Hematopoietic multipotent progenitor cell treated with erythropoietin and hydrocortisone succinate and interleukin-3 and kit ligand, for 4 days (in vitro differentiated cells): ENCODE measurements at places on chromosomes 7 and 10.
A peak's percentile ranks its signal among the peaks of the same experiment; 100 is the strongest.

GRCh38 chr10:46517541-46517940 is 38.9 kb downstream of the GPRIN2 start:
- no peak for DNase-seq

DNA sequence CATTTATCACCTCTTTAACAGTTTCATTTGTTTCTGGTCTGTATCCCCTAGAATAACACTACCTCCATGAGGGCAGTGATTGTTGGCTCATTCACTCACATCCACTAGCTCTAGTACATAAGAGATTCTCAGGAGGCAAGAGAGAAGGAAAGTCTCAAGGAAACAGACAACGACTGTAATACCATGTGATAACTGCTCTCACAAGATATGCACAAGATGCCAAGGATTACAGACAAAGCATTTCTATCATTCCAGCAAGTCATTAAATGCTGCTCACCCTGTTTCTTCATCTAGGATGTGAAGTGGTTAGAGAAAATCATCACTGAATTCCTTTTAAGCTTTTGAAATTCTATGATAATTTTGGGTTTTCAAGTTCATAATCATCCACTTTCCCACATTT is 115.3 kb downstream of the HIBADH start:
- no peak for DNase-seq

DNA sequence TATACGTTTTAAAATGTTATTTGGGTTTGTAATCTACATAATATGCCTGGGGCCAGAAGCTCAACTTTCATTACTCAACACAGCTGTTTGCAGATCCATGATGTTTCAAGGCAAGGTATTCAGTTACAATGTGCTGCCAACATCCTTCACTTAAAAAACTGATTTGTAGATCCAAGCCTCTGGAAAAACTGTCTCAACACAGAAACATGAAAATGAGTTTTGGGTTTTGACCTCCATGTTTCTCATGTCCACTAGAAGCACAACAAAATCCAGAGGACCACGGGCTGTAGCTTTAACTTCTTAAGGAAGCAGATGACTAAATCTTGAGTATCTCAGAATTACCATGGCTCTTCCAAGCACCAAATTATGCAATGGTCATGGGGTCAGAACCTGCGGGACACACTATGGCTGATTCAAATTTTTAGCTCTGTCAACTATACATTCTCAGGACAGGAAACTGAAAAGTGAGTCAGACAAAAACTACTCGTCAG is 247.1 kb upstream of the GRB10 start:
- DNase-seq = no peak

GRCh38 chr7:143042159-143042789 is 9.9 kb upstream of the OR6V1 start:
- DNase-seq = no peak

- no peak for DNase-seq
Observed at GRCh38 chr10:8618834-8619233, 564.3 kb downstream of the GATA3 start.

DNA sequence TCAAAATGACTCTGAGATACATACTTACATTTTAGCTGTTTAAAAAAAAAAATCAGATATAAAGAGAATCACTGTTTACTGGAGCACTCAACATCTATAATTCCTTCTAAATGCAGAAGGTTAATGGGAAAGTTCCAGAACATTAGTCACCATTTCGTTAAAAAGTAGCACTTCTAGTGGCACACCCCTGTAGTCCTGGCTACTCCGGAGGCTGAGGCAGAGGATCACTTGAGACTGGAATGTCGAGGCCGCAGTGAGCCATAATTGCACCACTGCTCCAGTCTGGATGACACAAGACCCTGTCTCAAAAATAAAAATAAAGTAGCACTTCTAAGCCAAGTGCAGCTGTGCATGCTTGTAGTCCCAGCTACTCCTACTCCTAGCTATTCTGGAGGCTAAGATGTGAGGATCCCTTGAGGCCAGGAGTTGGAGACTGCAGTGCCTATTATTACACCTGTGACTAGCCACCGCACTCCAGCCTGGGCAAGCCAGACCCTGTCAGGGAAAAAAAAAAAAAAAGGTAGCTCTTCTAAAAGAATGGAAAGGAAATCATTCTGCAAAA is 2.2 kb downstream of the FGFBP3 start:
- DNase-seq = no peak

DNA sequence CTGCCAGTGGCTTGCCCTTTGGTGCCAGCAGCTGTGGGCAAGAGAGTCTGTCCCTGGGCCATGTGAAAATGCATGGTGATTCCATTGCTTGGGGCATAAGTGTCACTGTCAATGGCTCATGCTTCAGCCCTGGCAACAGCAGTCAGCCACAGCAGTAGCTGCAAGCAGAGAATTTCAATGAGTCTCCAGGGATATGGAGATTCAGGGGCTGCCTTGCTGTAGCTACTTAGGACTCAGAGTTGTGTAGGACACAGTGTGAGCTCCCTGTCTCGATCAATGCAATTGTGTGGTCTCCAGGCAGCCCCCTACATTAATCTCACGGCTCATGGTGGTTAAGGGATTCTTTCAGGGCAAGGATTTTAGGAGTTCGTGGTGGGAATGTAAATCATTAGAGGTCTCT is 126.3 kb upstream of the STARD3NL start:
- DNase-seq = no peak

GRCh38 chr7:24545215-24545614 is 28.0 kb upstream of the PALS2 start:
- DNase-seq = no peak

GRCh38 chr7:123958186-123958703 is 33.2 kb downstream of the SPAM1 start:
- no peak for DNase-seq

DNA sequence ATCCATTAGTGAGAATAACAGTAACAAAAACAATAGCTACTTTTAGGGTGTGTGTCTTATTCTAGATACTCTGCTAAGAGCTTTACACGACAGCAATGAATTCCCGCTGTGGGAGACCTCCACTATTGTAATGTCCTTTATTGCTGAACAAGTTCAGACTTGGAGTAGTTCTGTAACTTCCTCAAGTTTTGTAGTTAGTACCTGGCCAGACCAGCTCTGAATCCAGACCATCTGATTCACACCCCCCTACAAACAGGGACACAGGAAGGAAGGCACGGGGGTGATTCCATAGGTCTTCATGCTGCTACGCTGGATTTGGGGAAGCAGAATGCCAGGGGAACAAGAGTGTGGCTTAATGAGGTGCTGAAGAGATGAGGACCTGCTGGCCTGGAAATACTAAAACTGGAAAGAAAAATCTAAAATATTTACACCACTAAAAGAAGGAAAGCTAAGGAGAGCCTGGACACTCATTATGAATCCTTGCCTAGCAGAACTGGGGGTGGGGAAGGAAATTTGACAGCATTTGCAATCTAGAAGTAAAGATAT is 194.6 kb upstream of the TMEM72 start:
- no peak for DNase-seq

GRCh38 chr10:132946806-132947546 is 4.6 kb upstream of the CFAP46 start:
- DNase-seq = no peak

DNA sequence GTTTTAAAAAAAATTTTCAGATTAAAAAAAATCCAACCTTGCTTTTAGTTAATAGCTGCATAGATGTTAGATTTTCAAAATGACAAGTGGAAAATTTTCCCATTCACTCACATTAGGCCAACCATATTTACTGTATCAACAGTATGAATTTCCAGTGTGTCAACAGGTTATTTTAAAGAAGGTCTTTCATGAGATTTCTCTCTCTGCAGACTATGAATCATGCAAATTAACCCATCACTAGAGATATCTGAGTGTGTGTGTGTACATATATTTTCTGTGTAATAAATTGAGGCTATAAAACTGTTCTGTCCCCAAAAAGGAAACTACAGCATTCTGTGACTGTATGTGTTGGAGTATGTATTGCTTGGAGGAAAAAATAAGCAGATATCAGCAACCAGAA is 305.6 kb downstream of the ARL4A start:
- no peak for DNase-seq

DNA sequence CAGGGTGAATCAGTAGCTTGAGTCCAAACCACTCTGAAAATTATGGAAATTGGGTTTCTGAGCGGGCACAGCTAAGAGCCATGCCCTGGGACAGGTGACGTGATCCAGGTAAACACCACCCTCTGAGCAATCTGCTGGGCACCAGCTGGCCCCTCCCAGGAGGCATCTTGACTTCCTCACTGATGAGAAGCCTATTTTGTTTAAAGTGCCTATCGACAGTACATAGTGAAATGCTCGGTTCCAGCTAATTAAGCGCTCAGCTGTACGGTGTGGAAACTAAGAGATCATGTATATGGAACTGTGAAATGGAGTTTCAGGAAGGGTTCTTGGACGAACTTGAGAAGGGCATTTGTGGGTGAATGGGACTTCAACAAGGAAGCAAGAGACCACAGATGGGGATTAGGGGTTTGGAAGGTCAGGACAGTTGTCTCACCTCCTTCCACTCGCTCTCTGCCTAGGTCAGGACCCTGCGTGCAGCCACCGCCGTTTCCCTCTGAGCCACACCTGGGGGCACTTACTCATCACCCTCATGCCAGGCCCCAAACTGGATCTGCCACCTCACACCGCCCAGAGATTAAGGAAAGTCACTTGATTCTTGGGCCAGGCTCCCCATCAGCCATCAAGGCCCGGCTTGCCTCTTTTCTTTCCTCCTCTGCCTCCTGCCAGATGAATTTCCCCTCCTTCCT is 3.2 kb downstream of the ITPRIP start:
- DNase-seq = no peak

DNA sequence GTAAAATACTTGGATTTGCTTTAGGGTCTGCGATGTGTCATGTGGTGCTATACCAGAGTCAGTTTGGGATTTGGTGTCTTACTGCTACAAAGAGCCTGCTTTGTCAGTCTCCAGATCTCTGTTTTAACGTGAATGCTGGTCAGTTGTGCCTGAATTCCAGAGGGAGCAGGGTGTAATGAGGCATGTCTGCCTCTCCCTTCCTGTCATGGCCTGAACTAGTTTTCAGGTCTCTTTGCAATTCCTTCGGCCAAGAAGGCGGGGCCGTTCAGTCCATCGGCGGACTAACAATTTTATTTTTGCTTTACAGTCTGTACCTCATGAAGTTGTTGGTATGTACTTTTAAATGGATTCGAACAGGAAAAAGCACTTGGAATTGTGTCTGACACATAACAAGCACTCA is 465.1 kb upstream of the ADARB2 start:
- no peak for DNase-seq

GRCh38 chr10:60594476-60595051 is 183.7 kb upstream of the CDK1 start:
- DNase-seq = no peak

GRCh38 chr7:94394437-94395140 is at the start of gene COL1A2:
Gene COL1A2, plus strand, starts transcription at chr7:94394895. Its CDS starts 137 bp downstream, at chr7:94395032.
- peak; percentile 7 for DNase-seq

GRCh38 chr10:68301790-68302502 is 29.9 kb upstream of the HNRNPH3 start:
- peak; percentile 77 for DNase-seq

GRCh38 chr10:132168571-132169030 is 18.1 kb upstream of the DPYSL4 start:
- DNase-seq = no peak

GRCh38 chr7:102287981-102288278 is 1.3 kb downstream of the SH2B2 start:
- DNase-seq = no peak

DNA sequence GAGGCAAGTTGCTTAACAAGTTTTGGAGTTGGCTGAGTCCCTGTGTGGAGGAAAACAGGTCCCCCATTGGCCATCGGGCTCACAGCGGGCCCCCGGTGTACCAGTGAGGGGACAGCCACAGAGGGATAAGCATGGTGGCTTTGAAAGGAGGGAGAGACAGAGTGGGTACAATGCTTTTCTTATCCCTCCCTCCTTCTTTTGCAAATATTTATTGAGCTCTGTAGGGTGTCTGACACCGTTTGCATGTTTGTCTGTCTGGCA is 2.8 kb downstream of the HTRA1 start:
- DNase-seq = no peak

DNA sequence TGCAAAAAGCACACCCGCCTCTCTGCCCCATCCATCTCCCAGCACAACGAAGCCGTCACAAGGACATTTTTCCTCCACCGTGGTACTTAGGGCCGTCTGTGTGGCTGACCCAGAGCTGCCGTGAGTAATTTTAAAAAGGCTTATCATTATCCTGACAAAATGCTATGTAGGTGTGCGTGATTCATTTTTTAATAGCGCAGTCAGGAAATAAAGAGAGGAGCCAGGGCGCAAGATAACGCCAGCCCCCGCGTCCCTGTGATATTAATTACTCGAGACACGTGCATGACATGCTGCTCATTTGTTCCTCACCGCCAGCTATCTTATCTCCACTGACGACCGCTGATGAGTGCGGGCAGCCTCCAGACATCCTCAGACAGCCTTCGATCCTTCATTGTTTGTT is 332.7 kb upstream of the PFKP start:
- peak; percentile 3 for DNase-seq

DNA sequence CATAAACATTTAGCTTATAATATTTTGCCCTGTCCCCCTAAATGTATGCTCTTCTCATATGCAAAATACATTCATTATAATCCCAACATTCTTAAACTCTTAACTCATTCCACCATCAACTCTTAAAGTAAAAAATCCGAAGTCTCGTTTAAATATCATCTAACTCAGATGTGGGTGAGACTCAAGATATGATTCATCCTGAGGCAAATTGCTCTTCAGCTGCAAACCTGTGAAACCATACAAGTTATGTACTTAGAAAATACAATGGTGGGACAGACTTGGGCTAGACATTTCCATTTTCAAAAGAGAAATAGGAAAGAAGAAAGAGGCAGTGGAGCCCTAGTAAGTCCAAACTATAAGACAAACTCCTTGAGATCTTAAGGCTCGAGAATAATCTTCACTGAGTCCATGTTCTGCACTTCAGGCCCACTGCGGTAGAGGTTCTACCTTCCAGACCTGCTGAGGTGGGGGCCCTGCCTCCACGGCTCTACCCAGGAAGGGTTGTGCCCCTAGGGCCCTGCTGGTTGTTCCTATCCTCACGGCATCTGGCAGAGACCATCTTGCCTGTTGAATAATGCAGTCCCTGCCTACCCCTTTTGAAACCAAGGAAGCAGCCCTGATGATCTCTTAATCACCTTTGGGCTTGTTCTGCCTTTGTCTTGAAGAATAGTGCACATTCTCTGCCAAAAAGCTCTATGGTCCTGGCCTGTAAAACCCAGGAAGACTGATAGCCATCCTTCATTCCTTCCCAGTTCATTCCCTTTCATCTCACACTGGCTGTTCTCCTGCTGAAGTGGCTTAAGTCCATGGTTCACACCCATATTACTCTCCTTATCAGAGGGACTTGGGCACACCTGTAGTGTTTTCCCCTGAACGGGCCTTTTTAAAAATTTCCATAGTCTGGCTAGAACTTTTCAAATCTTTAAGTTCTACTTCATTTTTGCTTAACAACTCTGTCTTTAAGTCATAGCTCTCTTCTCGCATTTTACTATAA is 37.3 kb downstream of the INPP5F start:
- no peak for DNase-seq

GRCh38 chr10:34280599-34281374 is 534.3 kb downstream of the PARD3 start:
- no peak for DNase-seq

- no peak for DNase-seq
Observed at GRCh38 chr7:49127359-49127913, 203.1 kb downstream of the CDC14C start.
